Left cardiac atrium (tissue), 4 donors: ENCODE measurements at places on chromosomes 1 and 21.

DNA sequence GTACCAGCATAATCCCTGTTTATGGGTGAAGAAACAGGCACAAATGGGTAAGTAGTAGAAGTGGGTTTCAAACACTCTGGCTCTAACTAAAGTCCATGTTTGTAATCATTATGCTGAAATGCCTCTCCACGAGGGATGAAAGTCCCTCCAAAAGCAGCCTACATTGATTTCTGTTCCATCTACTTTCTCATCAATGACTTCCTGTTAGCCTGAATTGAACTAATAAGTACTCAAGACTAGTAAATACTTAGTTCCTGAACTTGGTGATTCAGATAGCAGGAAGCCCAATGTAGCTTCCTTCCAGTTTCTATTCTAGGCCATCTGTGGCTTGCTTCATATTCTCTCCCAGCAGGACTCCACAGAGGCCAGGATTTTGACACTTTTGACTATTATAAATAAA, 11.3 kb upstream of the BACH1 start:
- no peak for DNase-seq

DNA sequence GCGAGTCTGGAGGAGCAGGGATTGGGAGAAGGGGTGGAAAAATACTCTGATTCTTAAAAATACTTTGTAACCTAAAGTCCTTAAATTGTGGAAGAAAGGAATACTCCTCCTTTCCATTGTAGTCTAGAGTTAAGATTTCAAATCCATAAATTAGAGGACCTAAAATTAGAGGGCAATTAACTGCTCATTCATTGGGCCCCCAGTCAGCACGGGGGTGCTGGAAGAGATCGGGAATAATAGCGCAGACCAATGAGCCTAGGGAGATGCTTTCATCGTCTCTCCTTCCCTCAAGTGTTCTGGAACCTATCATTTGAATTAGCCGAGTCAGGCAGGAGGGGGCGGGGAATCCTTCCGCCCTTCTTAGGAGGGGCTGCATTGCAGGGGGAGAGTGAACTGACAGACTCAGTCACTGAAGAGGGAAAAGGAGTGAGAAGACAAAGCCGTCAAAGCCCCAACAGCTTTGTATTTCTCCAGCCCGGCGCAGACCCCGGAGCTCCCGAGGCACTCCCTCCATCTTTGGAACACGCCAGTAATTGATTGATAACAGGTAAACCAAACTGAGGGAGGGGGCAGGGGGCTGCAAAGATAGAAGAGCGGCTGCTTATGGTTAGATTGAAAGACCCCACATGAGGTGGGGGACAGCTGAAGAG, at the start of gene MLLT11:
MLLT11 (plus strand) TSS at position 391 of the 650 bp plus-strand sequence. CDS start 6,828 bp downstream, outside the sequence.
- peak; percentile 51 for DNase-seq

GRCh38 chr1:66526036-66526435, 7.9 kb upstream of the SGIP1 start:
- no peak for DNase-seq

DNA sequence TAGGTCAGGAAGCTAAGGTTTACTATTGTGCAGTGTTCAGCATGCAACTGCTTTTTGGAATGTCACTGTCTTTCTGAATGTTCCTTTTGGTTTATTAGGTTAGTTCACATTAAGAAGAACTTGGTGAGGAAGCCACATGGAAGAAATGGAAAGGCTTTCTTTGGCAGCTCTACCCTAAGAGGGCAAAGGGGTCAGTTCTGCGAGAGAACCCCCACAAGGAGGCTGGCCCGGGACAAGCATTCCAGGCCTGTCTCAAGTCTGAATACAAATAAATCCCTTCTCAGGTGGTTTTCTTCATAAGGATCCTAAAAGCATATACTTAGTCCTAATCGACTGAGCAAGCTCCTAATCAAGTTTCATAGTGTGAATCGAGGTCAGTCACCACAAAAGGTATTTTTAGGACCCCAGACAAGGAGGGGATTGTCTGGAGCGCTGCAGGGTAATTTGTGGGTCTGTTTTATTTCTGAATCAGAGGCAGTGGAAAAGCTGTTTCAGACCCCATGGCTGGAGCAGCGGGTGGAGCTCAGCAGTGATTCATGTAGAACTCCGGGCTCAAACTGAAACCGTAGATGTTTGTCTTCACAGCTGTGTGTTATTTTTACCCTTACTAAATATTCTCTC, 63.3 kb downstream of the ERG start:
- DNase-seq = no peak

GRCh38 chr1:188988589-188988988, 1489.1 kb downstream of the BRINP3 start:
- no peak for DNase-seq

DNA sequence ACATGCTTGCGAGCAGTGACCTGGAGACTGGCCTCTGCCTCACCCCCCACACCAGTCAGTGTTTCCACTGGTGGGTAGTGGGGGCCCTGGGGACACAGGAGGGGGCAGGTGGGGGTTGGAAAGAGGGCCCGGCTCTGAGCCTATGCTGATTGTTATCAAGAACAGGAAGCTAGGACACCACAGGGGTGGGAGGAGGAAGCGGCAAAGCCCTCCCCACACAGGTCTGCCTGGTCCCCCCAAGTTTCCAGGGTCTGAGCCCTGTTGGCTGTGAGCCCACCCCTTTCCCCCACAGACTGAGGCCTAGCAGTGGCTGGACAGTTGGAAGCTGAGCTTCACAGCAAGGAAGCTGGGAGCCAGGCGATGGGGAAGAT, 1.6 kb upstream of the PTPN7 start:
- DNase-seq = no peak

GRCh38 chr1:153750026-153750995, 22.5 kb downstream of the INTS3 start:
- no peak for DNase-seq

- no peak for DNase-seq
These were observed 89.2 kb upstream of the IGSF21 start for GRCh38 chr1:18018366-18018765.

DNA sequence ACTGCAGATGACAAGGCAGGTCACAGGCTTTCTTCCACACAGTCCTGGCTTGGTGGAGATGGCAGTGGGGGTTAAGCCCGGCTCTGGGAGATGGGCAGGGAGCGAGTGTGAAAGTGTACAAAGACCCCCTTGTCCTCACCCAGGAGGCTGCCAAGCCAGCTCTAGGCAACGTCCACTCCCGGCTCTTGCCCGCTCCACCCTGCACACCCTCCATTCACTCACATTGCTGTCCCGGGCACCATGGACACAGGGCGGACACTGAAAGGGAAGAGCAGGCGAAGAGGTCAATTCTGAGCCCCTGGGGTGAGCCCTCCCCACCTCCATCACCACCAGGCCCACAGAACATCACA, 8.9 kb downstream of the COL16A1 start:
- DNase-seq = no peak

DNA sequence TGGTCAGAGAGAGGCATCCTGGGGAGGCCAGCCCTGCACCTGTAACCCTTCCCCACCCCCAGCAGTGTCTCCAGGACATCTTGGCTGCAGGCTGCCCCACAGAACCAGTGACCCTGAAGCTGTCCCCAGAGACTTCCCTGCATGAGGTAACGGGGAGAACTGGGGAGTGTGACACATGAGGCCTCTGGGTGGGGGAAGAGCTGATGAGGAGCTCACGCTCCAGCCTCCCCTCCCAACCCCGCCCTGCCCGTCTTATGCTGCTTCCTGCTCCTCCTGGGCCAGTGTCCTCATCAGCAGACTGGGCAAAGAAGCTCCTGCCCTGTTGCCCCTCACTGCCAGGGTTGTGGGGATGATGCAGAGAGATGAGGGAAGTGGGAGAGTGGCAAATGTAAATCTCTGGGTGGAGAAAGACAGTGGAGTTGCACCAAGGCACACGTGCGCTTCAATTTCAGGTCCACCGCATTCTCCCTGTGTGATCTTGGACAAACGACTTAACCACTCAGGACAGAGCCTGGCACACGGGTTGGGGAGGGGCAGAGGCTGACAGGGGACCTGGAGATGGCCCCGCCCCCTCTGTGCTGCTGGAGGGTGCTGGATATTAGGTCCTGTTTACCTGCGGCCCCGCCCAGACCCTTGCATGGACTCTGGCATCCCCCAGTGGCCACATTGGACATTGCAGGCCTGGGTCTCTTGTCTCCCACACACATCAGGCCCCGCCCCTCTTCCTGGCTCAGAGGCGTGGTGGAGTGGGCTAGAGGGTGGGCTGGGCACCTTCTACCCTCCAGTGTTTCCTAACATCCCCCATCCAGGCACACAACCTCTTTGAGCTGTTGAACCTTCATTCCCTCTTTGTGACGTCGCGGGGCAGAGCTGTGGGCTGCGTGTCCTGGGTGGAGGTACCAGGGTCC, 12.3 kb downstream of the CLCNKB start:
- peak; percentile 89 for DNase-seq

DNA sequence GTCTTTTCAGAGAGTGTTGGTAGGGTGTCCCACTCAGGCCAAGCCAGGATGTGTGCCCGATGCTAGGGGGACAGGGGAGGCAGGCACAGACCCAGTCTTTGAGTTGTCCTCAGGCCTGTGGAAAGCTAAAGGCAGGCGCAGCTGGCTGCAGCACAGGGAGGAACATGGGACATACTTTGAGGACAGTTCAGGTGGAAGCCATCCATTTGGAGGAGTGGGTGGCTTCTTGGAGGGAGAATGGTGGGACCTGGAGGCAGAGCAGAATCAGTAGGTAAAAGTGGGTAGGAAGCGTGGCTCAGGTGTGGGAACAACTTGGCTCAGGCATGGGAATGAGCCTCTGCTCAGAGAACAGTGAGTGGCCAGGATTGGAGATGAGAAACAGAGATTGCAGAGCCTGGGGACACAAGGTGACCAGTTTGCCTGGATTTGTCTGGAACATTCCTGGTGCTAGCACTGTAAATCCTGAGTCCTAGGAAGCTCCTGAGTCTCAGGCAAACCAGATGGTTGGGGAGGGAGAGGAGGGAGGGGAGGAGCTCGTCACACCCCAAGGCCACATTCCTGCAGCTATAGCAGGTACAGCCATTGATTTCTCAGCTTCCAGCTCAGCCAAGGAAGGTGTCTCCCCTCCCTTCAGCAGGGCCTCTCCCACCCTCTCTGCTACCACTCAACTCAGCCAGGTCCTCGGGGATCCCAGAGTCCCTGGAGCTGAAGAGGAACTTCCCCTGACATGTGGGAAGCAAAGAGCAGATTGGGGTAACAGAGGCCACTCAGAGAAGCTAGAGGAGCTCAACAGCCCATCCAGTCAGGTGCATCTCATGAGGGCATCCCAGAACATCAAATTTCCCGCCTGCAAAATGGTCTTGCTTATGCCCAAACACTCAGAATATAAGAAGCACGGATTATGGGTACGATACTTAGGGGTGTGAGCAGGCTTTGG, 65.2 kb upstream of the TINAGL1 start:
- no peak for DNase-seq

DNA sequence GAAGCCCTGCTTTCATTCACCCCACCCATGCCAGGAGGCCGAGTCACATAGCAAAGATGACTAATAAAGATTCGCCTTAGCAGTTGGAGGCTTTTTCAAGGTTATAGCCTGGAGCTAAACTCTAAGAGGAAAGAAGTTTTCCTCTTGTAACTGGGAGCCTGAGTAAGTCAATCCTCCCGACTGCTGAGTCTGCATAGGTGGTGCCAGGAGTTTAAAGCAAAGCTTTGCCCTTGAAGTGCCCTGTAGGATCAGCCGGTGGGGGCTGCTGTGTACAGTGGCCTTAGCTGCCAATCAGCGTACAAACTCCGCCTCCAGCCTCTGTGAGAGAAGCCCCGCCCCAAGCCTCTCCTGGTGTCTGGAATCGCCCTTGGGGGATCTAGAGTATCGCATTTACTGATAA, 147.5 kb upstream of the SPATA6 start:
- DNase-seq = no peak

GRCh38 chr1:181659321-181659957, 176.1 kb downstream of the CACNA1E start:
- no peak for DNase-seq

DNA sequence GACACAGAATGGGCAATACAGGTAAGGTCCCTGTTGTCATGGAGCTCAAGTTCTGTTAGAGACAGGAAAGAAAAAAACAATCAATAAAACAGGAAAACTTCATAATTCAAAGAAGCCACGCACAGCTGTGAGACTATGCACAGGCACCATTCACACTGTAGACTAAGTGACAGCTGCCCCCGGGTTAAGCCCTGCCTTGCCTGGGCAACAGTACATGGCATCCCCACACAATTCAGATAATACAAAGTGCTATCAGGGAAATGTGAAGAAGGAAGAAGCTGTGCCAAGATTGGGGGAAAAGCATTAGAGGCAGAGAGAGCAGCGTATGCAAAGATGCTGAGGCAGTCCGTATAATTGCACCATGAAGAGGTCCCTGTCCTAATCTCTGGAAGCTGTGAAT, 9.0 kb upstream of the KCNE2 start:
- DNase-seq = no peak

DNA sequence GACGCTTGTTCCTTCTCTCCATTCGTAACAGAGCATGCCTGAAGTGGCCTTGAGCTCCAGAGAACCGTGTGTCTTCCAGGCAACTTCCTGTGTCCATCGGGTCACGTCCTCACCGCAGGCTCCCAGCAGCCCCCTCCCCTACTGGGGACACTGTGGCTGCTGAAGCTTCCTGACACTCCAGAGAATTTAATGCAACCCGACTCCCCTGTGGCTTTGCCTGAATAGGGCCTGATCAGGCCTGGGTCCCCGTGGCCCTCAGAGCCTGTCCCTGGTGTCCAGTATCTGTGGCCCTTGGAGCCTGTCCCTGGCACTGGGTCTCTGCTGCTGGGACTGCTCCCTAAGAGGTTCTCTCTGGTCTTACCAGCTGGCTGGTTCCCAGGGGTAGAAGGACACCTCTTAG, 219.7 kb upstream of the VAMP3 start:
- DNase-seq = peak; percentile 9

- DNase-seq = no peak
These were observed 387.6 kb downstream of the KIF26B start for GRCh38 chr1:245542365-245542764.

- DNase-seq = no peak
These were observed 498.3 kb downstream of the NPHP4 start for GRCh38 chr1:5493851-5494311.

DNA sequence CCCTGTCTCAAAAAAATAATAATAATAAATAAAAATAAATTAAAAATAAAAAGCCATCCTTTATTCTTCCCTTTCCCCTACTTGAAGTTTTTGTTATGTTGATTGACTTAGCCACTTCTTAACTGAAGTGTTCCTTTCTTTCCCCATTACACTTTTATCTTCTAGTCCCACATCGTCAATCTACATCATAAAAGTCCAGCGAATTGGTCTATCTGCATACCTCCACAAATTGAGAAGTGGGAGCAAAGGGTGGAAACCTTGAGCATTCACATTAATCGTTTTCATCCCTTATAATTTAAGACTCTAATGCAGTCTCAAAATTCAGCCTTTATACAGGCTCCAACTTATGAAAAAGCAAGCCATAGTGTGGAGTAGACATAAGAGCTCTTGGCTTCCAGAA, 6.5 kb upstream of the ZYG11A start:
- no peak for DNase-seq

DNA sequence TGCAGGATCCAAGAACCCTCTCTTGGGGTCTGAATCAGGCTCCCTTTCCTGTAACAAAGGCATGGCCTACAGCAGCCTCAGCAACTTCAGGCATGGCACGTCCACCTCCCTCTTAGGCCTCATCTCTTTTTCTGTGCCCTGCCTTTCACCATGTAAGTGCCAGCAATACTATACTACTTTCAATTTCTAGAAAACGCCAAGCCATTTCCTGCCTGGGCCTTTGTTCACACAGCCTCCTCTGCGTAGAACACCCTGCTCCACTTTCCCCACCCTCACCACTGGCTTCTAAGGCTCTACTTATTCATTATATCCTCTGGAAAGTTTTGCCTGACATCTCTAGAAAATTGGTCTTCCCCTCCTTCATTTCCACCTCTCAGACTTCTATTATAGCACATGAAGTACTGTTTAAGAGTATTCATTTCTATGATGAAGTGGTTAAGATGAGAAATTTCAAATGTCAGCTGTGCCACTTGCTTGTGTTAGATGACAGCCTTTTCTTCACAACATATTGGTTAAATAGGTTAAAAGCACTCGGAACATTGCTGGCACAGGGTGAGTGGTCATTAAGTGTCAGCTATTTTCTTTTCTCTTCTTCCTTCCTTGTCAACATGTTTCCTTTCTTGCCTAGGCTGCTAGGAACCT, 41.6 kb upstream of the VWA5B1 start:
- no peak for DNase-seq
